ENCODE measurements at places on chromosomes 12 and 14.

DNA sequence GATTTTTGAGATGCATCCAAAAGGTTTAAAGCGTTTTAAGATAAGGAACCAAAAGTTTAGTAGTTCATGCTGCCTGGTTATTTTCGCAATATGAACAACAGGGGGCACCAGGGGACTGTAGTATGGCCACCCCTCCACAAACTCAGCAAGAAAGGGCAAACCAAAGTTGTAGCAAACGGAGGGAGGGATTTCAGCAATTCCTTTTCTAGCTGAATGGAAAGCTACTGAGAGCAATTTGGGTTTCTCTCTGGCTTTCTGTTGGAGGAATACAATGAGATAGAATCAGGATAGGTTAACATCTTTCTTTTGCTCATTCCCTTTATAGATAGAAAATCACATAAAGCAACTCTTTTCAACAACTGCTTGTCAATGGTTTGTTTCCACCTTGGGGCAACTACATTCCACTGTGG is 62.5 kb downstream of the DRAM1 start:
- peak; percentile 57 for DNase-seq

GRCh38 chr14:47442211-47442610 is 233.2 kb downstream of the MDGA2 start:
- no peak for DNase-seq

- DNase-seq: no peak
Observed at GRCh38 chr14:95545515-95546168, 10.8 kb downstream of the GLRX5 start.

GRCh38 chr14:52244997-52245396 is 22.5 kb upstream of the PTGDR start:
- DNase-seq: no peak

DNA sequence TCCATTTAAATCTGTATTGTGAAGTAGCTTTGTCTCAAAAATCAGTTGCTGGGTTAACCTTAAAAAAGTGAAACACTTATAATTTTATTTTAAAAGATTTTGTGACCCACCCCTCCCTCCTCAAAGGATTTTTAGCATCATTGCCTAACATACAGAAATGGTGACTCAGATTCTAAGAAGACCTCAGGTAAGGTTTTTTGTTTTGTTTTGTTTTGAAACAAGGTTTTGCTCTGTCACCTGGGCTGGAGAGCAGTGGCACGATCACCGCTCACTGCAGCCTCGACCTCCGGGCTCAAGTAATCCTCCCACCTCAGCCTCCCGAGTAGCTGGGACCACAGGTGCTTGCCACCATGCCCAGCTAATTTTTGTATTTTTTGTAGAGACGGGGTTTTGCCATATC is 74.2 kb downstream of the GNS start:
- no peak for DNase-seq

- DNase-seq: no peak
Observed at GRCh38 chr14:26993556-26993955, 395.7 kb upstream of the NOVA1 start.

GRCh38 chr12:117468016-117468415 is 106.6 kb upstream of the NOS1 start:
- DNase-seq: no peak

- no peak for DNase-seq
Observed at GRCh38 chr14:105303949-105304348, 3.1 kb upstream of the BRF1 start.

DNA sequence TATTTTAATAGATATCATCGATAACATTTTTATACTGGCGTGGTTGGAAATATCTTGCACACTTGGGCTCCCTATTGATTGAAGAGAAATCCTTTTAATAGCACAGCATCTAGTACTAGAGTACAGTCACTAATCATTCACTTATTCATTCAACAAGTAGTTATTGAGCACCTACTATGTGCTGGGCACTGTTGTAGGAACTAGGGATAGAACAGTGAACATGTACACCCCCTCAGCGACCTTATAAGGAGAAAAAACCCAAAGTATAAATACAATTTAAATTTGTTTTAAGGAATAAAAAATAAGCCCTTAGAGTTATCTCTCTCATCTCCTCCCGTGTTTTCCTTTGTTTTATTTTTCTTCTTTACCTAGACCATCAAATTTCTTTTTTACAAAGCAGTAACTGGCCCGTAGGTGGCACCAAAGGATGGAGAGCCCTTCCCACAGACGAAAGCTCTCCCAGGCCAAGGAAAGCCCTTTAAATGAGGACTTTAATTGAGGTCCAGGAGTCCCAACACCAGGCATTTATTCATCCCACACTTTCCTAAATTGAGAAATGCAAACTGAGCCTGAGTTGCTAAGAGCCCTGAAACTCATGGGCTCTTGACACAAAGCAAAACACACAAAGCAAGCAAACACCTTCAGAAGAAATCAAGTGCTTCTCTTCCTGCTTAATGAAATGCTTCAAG is 29.0 kb downstream of the PEBP1 start:
- DNase-seq: peak; percentile 56

DNA sequence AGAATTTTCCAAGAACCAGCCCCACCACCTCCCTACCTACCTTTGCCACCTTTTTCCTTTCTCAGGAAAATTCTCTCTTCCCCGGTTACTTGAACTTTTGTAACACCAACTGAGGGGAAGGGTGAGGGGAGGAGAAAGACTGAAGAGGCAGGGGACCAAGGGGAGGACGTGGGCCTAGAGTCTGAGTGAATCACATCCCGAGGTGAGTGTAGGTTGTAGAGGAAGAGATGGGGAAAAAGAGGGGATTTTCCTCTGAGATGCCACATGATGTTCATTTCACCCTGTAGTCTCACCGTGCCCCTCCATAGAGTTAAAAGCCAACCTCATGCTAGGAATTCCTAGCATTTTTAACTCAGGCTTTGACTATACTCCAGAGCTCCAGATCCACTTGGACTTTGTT is 311.8 kb downstream of the RPAP3 start:
- no peak for DNase-seq

- DNase-seq: no peak
Observed at GRCh38 chr12:79299447-79300198, 391.1 kb downstream of the PAWR start.

DNA sequence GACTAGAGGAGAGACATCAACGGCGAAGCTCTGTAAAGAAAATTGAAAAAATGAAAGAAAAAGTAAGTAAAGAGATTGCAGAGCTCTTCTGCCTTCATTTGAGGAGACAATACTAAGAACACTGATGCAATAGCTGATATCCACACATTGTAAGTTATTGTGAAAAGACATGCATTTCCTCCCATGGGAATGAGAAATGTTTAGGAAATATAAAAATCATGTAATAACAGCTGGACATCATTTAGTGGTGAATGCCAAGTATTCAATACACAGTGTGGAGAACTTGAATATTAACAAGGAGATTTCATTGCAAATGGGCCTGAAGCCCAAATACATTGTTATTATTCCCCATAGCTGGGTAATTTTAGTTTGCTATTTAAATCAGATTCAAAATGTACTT is 179.2 kb downstream of the KICS2 start:
- DNase-seq: no peak

GRCh38 chr12:116612436-116612835 is 53.3 kb downstream of the MAP1LC3B2 start:
- no peak for DNase-seq

- DNase-seq: peak; percentile 9
Observed at GRCh38 chr12:46677749-46678148, 148.0 kb downstream of the SLC38A4 start.

GRCh38 chr12:1629338-1630132 is 504 bp downstream of the WNT5B start:
- DNase-seq: peak; percentile 86
